ENCODE measurements at places on chromosomes 5 and 9.

GRCh38 chr5:107704681-107705401 is 34.1 kb upstream of the EFNA5 start:
- DNase-seq = no peak

DNA sequence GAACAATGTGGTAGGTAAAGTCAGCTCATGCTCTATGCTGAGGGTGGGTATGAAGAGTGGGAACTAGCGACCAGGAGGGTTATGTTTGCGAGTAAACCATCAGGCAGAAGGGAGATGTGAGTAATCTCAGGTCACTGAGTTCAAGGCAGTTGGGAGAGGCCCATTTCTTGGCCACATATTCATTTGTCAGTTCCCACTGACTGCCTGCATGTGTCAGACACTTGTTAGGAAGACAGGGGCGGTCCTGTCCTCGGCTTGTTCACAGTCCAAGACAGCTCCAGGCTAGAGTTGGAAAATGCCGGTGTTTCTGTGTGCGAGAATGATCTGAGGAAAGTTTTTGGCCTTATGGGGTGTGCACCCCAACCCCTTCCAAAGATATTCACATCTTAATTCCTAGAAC is 48.6 kb upstream of the GDNF start:
- no peak for DNase-seq

DNA sequence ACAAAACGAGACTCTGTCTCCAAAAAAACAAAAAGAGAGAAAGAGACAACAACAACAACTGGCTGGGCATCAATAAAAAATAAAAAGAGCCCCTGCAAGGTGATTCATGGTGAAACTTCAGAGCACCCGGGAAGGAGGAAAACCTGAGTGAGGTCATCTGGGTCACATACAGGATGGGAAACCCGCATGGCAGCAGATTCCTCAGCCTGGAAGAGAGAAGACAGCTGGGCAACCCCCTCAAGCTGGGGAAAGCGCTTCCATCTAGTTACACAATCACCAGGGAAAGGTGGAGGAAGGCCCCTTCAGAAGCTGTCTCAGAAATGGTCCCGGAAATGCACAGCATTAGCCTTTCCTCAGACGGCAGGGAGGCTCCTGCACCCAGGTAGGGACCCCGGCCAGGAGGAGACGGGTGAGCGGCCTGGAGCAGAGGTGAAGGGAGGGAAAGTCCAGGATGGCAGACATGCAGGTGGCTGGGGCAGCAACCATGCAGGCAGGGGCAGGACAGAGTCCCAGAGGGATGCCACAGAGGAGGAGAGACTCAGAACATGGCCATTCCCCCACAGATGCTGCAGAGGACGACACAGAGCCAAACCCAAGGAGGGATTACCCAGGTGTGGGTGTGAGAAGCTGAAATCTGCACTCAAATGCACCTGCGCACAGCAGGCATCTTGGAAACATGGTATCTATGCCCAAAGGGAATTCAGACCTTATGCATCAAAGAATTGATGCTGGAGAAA is 29.4 kb downstream of the CAMSAP1 start:
- DNase-seq = no peak

DNA sequence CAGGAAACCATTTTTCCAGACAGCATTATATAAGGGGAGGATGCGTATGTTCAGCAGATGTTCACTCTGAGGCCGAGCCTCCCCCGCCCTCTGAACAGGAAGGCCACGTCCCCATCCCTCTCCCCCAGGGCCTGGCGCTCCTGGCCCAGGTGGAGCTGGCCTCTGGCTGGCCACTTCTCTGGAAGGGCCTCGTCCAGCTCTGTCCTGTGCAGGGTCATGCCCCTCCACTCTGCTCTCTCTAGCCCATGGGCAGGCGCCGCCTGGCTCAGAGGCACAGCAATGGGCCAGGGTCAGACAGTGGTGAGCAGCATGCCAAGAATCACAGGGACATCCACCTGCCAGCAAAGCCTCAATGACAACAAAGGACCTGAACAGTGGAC is 34.2 kb downstream of the ADAMTS2 start:
- DNase-seq = no peak

- DNase-seq = no peak
Observed at GRCh38 chr5:10831419-10831818, 70.4 kb upstream of the DAP start.

GRCh38 chr9:89444925-89445765 is 52.8 kb downstream of the SEMA4D start:
- no peak for DNase-seq

DNA sequence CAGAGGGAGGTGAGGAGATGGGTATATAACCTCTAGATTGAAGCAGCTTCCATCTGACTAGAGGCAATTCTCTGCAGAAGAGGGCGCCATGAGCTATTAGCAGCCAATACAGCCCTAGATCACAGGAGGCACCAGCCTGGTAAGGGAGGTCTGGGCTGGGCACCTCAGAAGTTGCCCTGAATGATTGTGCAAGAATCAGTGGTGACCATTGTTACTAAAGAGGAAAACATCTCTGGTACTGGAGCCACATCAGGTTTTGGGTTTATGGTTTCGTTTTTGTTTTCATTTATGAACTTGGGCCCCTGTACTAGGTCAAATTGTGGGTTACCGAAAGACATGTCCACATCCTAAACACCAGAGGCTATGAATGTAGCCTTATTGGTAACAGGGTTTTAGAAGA is 342.0 kb downstream of the MLLT3 start:
- DNase-seq = no peak

DNA sequence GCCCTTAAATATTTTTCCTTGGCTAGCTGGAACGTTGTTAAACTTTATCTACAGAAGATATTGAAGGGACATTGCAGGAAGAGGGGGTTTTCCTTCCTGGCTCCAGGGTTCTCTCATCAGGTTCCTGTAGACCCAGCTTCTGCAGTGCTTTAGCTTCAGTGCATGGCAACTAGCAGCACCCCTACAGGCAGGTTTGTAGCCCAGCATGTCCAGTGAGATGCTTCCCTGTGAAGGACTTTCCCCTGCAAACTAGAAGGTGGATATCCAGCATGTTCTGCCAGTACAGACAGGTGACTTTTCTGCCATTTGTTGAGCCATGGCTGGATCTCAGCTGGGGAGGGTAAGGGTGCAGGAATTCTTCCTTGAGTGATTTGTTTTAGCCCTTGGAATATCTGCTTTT is 10.4 kb downstream of the CCL28 start:
- no peak for DNase-seq

DNA sequence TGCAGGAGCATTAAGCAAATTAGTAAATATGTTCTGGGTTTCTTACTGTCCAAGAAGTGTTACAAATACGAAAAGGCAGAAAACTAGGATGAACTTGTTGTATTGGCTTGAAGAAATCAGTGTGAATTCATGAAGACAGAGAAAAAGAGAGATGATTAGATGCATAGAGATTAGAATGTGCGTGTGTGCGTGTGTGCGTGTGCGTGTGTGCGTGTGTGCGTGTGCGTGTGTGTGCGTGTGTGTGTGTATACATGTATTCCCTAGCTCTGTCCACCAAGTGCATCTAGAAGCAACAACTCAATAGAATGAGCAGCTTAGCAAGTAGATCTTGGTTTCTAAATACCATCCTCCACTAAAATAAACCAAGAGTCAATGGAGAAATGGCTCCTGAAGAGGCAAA is 41.5 kb downstream of the SMIM23 start:
- DNase-seq = no peak

DNA sequence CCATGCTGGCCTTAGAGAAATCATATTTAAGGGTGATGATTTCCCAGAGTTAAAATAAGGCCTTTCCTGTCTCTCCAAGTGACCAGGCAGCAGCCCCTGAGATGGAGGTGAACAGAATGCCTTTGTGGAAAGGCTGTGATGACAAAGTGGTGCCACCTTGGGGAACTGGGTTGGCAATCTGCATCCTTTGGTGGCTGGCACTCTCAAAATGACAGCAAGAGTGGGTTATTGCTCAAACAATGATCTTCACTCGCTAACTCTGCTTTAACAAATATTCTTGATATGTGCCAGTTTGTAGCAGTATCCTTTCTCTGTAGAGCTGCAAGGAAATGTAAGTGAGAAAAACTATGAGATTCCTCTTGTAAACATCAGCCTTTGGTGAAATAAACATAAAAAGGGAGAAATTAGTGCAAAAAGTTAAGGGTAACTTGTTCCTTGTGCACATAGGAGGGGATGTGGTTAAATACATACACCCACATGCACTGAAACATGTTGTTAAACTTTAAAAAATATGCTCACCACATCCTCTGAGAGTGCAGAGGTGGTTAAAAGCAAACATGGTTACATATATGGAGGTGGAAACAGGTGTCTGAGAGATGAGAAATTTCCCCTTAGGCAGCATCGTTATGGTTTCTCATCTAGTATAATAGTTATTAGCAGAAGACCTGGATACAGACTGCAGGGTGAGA is 373.4 kb upstream of the CTNND2 start:
- DNase-seq = no peak

Data from NCI-H187 (cell line).